ENCODE measurements at places on chromosomes 7 and 10. TPM values are rescaled to one million over a fixed set of nuclear protein-coding genes. Genes with fewer than 3 reads are reported as not detected.
A peak's percentile ranks its signal among the peaks of the same experiment; 100 is the strongest.

TET1 gene
- total RNA-seq, result 0.57 TPM

DNA sequence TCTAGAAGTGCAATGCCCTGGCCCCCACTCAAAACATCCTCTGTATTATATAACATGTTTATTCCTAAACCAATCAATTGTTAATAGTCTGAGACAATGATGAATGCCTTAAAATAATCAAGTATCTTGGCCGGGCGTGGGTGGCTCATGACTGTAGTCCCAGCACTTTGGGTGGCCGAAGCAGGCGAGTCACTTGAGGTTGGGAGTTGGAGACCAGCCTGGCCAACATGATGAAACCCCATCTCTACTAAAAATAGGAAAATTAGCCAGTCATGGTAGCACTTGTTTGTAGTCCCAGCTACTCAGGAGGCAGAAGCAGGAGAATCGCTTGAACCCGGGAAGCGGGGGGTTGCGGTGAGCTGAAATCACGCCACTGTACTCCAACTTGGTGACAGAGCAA is 29.4 kb upstream of the CACNA2D1 start:
- no peaks in the 10 kb centered on the region for H3K36me3 ChIP-seq
- no peaks in the 10 kb centered on the region for H3K4me1 ChIP-seq
- H3K4me3 ChIP-seq, result no peak overlapping the region
- no peak for DNase-seq
- H3K27ac ChIP-seq, result no peak overlapping the region

- no peaks in the 10 kb centered on the region for H3K36me3 ChIP-seq
- peak; percentile 9 for DNase-seq
Measured at GRCh38 chr7:55476852-55477780, 95.2 kb downstream of the VOPP1 start.

DNA sequence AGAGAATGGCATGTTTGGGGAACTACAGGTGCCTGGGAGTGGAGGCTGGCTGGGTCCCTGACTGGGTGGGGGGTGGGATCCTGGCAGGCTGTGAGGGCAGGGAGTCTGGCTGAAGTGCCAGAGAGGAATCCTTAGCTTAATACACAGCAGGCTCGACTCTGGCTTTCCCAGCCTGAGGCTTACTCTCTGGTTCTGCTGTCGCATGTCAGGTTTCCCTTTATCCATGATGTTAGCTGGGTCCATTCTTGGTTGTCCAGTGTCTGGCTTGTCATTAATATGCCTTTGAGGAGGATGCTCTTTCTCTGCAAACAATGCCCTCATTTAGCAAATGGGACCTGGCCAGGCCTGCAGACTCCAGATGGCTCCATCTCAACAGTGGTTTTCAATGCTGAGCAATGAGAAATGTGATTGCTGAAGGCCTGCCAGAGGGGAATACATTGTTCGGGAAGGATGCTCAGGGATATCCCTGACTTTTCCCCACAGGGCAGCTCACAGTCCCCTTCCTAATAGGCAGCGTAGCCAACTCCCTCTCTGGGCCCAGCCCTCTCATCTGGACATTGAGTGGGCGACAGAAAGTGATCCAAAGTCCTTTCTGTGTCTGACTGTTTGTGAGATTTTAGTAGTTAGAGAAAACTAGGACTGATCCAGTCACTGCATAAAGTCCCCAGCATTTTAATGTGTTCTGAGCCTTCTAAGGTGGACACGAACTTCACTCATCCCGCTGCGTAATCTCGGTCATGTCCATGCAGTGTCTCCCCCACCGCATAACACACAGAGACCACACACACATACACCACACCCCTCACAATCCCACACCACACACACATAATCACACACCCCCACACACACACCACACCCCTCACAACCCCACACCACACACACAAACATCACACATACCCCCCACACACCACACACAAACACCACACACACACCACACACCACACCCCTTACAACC is 124.9 kb downstream of the ANLN start:
- H3K27me3 ChIP-seq, result no peaks in the 10 kb centered on the region
- DNase-seq, result no peak
- no peak overlapping the region for H3K27ac ChIP-seq
